ENCODE measurements at places on chromosomes 11 and 22. TPM values are rescaled to one million over a fixed set of nuclear protein-coding genes. Genes with fewer than 3 reads are reported as not detected.

FAM83F gene
- polyA plus RNA-seq, result 2.7 TPM

NXPE4 gene
- polyA plus RNA-seq, result not detected

OR52H1 gene
- 0.17 TPM for polyA plus RNA-seq

LMNTD2 gene
- 4.2 TPM for polyA plus RNA-seq

P2RX6 gene
- polyA plus RNA-seq, result 2.4 TPM

SLC16A8 gene
- polyA plus RNA-seq, result 1.6 TPM

OR8J1 gene
- not detected for polyA plus RNA-seq

UBQLN3 gene
- not detected for polyA plus RNA-seq

KRTAP5-2 gene
- 0.42 TPM for polyA plus RNA-seq

MMP27 gene
- not detected for polyA plus RNA-seq

ENTHD1 gene
- not detected for polyA plus RNA-seq

KRTAP5-11 gene
- 0.83 TPM for polyA plus RNA-seq

GP1BB gene
- 6.4 TPM for polyA plus RNA-seq

PKNOX2 gene
- 13.4 TPM for polyA plus RNA-seq

C22orf15 gene
- 3.7 TPM for polyA plus RNA-seq

MRGPRX4 gene
- polyA plus RNA-seq, result not detected

IGF2 gene
- polyA plus RNA-seq, result 615 TPM

KCNJ11 gene
- polyA plus RNA-seq, result 3.2 TPM

CATSPERZ gene
- not detected for polyA plus RNA-seq

RFPL1 gene
- 1.1 TPM for polyA plus RNA-seq
